ENCODE measurements at places on chromosomes 16 and 17.

DNA sequence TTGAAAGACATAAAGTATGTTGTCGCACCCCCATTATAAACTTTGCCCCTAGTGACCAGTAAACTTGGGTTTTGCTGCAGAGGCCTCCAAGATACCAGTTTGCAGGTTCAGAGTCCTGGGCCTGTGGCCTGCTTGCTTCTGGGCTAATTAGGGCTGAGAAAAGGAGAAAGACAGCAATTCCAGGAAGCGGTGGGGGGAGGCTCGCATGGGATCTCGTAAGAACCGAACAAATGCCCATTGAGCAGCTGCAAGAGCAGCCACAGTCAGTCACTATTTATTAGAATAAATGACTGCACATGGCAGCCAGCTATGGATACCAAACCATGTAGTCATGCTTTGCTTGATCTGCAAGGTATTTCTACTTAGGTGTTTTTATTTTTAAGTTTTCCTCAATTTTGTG is 4.9 kb downstream of the SHISA9 start:
- no peak for DNase-seq

DNA sequence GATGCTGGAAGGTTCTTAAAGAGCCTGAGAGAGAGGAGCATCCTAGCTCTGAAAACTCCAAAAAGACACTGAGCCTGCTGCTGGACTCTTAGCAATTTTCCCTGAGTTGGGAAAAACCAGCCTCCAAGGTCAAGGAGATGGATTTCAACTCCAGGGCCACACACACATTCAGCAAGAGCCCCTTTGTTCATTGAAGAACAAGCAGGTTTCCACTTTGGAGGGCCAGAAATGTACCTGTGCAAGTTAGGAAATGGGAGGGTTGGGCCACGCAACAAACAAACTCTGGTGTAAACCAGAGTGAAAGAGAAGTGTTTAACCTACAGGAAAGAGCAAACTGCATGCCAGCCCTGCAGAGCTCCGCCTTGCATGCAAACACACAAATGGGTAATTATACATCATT is 264.8 kb upstream of the RPL38 start:
- DNase-seq: no peak

GRCh38 chr17:50308666-50309065 is 34.4 kb downstream of the TMEM92 start:
- DNase-seq: no peak

DNA sequence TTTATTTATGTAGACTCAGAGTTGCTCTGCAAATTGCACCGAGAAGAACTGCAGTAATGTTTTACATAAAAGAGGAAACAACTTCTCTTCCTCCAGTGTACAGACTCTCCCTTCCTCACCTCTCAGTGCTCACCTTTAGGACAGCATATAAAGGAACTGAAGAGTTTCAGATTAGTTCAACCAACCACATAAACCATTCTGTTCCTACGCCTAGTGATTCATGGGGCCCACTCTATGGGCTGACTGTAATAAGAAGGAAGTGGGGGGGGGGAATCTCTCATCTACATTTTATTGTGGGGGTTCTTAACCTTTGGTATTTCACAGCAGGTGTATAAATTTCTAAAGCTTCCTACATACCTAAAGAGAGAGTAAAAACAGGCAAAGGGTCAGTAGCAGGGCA is 18.3 kb downstream of the ZSWIM7 start:
- DNase-seq: no peak

GRCh38 chr17:8580952-8581658 is 49.4 kb downstream of the MYH10 start:
- no peak for DNase-seq

GRCh38 chr17:82164853-82165252 is 47.8 kb downstream of the CCDC57 start:
- DNase-seq: no peak

DNA sequence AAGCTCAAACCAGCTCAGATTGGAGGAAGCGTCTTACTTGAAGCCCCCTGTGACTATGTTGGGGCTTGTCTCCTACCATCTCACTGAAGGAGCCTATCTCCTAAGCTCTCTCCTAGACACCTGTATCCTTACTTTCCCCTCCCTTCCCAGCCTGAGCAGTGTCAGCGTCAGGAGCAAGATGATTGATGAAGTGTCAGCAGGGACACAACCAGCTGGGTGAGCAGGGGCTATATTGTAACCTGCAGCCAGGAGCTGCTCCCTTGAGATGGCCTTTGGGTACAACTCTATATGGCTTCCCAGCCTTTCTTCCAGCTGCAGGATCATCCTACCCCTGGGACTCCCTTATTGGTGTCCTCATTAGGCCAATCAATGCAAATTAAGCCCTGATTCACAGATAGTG is 83.2 kb upstream of the HSBP1 start:
- no peak for DNase-seq

- no peak for DNase-seq
Measured at GRCh38 chr17:59067340-59067739, 39.3 kb downstream of the TRIM37 start.

DNA sequence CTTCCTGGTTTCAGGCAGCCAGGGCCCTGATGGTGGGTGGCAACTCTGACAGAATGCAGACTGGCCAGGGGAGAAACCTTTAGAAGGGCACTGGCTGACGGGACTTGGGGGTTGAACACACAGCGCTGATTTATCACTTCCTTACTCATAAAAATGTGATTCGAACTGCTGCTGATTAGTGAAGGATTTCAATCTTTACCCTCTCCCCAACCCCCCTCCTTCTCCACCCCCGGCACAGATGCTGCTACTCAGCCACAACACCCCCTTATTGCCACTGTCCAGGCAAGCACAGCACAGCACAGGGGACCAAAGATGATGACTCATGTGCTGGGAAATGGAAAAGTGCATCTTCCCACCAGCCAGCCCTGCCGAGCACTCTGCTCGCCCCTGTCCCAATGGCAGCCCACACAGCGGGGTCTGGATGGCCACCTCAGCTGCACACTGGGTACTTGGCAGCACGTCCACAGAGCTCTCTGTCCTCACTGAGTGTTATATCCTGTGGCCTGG is 70.1 kb downstream of the SMG6 start:
- peak; percentile 40 for DNase-seq

GRCh38 chr17:77566151-77566550 is 392.4 kb upstream of the TNRC6C start:
- no peak for DNase-seq

- no peak for DNase-seq
Measured at GRCh38 chr16:89407282-89407924, 83.0 kb downstream of the ANKRD11 start.

DNA sequence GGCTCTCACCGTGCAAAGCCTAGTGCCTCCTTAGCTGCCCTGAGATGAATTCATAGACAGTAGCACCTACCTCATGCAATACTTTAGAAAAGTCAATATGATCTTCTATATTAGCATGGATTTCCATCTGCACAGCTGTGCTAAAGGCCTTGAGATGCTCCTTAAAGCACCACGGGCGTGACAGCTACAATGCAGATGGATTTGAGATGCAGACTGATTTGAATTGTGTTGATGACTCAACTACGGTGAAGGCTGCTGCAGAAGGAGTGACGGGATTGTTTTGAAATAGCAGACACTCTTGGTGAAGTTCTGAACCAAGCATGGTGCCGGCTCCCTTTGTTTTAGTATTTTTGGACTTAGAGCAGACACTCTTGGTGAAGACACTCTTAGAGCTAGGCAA is 88.2 kb downstream of the SPECC1 start:
- no peak for DNase-seq

DNA sequence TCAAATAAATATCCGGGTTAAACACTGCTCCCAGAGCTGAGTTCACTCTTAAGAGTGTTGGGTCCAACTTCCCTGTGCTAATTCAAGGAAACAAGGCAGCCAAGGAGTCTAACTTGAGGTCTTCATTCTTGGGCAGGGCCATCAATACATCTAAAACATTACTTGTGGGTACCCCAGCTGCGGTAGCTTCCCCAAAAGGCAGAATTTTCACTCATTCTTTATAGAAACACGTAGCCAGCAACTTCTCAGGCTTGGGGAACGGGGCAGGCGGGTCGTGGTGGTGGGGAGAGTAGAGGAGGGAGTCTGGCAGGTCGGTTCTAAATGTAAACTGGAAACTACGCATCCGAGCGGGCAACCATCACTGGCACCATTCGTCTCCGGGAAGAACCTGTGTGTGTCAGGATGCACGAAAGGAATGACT is 666 bp upstream of the METTL9 start:
- DNase-seq: no peak
